Mammary epithelial cell (primary cell): ENCODE measurements at places on chromosomes 2 and 18. TPM values are rescaled to one million over a fixed set of nuclear protein-coding genes. Genes with fewer than 3 reads are reported as not detected.

Gene USP34
- 108 TPM for total RNA-seq

Gene ANKAR
- 2.5 and 3.7 TPM in 2 replicates for total RNA-seq

Gene LOXHD1
- not detected in 2 replicates for total RNA-seq

Gene VWA3B
- total RNA-seq, result 0.66 and 0.72 TPM in 2 replicates

Gene COMMD1
- total RNA-seq, result 30.0 and 47.4 TPM in 2 replicates

Gene ABHD1
- total RNA-seq, result not detected in 2 replicates

- DNase-seq, result no peak
Observed at GRCh38 chr2:95352310-95353054, 50.0 kb upstream of the FAHD2A start.

- DNase-seq, result no peak
Observed at GRCh38 chr18:54948350-54948837, 10.9 kb downstream of the CCDC68 start.

DNA sequence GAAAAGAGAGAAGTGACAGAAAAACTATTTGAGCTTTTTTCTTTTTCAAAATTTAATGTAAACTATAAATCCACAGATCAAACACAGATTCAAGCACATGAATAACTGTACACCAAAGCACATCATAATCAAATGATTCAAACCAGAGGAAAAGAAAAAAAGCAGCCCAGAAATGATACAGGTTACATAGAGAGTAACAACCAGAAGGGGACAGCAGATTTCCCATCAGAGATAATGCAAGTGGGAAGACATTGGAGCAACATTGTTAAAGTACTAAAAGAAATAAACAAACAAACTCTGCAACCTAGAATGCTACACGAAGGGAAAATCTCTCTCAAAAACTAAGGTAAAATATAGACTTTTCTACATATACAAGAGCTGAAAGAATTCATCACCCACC lies 34.5 kb downstream of the CMPK2 start:
- no peak for DNase-seq

GRCh38 chr2:231996797-231997540 lies 35.5 kb downstream of the DIS3L2 start:
- no peak for DNase-seq

DNA sequence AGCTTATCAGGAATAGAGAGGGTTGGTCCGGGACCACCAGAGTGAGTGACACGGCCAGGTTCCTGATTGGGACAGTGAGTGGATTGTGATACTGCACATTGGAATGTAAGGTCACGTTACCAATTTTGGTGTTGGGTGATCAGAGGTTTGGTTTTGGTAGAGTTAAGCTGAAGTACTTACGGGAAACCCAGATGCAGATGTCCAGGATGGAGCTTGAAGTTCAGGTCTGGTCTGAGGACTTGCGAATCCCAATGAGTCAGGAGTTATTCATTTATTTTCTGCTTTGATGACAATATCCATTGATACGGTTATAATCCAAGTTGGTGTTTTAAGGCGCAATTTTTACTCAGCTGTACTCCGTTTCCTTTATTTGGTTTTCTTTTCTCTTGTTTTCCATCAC lies 273.6 kb downstream of the ALPK2 start:
- no peak for DNase-seq
